ENCODE measurements at places on chromosomes 6 and 20. TPM values are rescaled to one million over a fixed set of nuclear protein-coding genes. Genes with fewer than 3 reads are reported as not detected.

DNA sequence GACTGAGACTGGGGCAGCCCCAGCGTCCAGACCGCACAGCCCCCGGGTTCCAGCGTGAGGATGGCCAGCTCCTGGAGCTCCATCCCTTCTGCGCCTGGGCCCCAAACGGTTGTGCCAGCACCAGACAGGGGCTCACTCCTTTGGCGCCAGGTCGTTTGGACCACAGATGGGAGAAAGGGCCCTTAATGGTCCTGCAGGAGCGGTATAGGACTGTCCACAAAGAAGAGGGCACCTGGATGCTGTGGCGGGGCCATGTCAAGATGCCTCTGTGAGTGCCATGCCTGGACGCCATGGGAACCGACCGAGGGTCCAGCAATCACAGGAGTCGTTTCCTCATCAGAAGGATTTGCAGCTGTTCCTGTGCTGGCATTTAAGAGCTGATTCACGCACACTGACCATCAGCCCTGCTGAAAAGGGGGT, 82.7 kb downstream of the DLL1 start:
- no peak overlapping the region for H3K4me3 ChIP-seq
- DNase-seq, result no peak
- H3K4me1 ChIP-seq, result no peaks in the 10 kb centered on the region
- no peaks in the 10 kb centered on the region for H3K36me3 ChIP-seq

GRCh38 chr6:86193821-86194220, 551.1 kb upstream of the SYNCRIP start:
- no peak overlapping the region for H3K4me3 ChIP-seq
- DNase-seq, result no peak
- no peak overlapping the region for H3K27ac ChIP-seq

GRCh38 chr6:83822629-83823169, 30.5 kb upstream of the RIPPLY2 start:
- no peaks in the 10 kb centered on the region for H3K36me3 ChIP-seq
- DNase-seq, result no peak
- H3K4me1 ChIP-seq, result no peaks in the 10 kb centered on the region

GRCh38 chr6:16802071-16802470, 40.8 kb upstream of the ATXN1 start:
- no peaks in the 10 kb centered on the region for H3K36me3 ChIP-seq
- no peak overlapping the region for H3K27ac ChIP-seq
- H3K4me1 ChIP-seq, result peaks cover 7% of the 10 kb centered on the region
- H3K4me3 ChIP-seq, result no peak overlapping the region
- no peak for DNase-seq

DNA sequence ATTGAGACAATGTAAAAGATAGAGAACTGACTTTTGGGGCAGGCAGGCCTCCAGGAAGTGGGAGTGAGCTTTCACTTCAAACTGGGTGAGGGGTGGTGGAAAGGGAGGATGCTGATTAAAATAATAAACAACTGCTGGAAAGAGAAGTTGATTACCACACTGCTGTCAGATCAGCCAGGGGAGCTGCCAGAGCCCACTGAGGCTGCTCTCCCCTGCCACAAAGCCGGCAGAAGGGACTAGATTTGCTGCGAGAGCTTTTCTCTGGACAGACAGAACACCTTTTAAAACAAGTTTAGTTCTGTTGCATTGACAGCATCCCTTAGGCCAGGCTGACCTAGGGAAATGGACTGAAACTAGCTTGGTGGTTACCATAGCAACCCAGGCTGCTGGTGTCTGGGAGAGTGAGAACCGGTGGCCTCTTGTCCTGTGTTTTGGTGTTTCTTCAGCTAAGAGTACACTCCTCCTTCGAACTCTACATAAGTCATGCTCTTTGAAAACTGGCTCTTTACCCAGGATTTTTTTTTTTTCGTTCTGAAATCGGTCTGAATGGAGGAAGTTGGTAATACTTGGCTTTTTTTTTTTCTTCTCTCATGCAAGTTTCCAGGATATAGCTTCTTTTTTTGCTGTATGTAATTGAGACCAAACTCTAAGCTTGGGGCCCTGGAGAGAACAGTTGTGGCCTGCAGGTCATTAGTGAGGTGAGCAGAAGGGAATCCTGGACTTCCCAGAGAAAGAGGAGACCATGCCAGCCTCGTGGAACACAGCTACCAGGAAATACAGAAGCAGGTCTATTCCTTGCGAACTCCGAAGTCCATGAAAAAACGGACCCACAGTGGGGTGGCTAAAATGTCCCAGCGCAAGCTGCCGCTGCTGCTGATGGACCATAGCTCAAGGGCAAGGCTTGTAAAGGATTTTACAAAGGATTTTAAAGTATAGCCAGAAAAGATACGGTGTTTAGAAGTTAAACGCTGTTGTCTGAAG, 374.4 kb downstream of the UTRN start:
- H3K27ac ChIP-seq, result peak overlapping the region; percentile 33
- no peak overlapping the region for H3K4me3 ChIP-seq
- H3K36me3 ChIP-seq, result peaks cover 3% of the 10 kb centered on the region
- no peak for DNase-seq

MMP24 gene
- total RNA-seq, result not detected

DNA sequence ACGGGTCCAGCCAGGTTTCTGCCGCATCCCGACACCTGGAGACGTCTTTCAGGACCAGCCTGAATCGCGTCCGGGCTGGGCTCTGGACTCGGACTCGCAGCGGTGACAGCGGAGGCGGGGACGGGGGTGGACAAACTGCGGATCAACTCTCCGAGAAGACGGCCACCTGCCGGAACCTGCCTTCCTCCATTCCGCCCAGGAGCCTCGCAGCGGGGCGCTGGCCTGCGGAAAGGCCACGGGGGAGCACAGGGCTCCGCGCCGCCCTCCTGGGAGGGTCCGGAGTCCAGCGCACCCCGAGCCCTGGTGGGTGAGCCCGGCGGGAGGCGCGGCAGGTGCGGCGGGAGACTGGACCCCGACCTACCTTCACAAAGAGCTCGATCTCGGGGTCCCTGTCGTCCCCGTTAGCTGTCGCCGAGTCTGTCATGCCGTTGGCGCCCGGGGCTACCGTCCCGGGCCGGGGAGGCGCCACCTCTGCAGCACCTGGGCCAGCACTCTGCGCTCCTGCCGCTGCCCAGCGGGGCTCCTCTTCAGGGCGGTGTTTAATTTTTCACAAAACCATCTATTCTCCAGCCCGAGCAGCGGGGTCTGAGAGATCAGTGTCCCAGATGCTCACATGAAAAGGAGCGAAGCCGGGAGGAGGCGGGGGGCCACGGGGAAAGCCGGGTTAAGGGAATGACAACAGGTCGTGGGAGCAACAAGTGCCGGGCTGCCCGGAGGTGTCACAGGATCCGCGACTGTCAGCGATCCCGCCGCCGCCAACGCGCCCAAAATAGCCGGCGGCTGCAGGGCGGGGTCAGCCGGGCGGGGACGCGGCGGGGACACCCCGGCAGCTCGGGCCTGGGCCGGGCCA, at the start of gene CLIC5:
TSS of gene CLIC5 (minus strand) at position 742 of the 850 bp plus-strand sequence. CDS start at position 424, 318 bp downstream.
- H3K4me1 ChIP-seq, result peaks cover 54% of the 10 kb centered on the region
- peaks cover 6% of the 10 kb centered on the region for H3K36me3 ChIP-seq
- DNase-seq, result peak; percentile 43
- H3K27me3 ChIP-seq, result peaks cover 20% of the 10 kb centered on the region
- H3K4me3 ChIP-seq, result peak within 1 kb of the TSS; percentile 85
- peak within 1 kb of the TSS; percentile 66 for H3K27ac ChIP-seq

PLA2G7 gene
- total RNA-seq, result not detected

- H3K4me3 ChIP-seq, result no peak overlapping the region
- DNase-seq, result no peak
- no peak overlapping the region for H3K27ac ChIP-seq
- H3K4me1 ChIP-seq, result peaks cover 34% of the 10 kb centered on the region
- no peaks in the 10 kb centered on the region for H3K27me3 ChIP-seq
- peaks cover 4% of the 10 kb centered on the region for H3K36me3 ChIP-seq
These were observed 89.7 kb downstream of the INSM1 start for GRCh38 chr20:20457392-20458126.

- peaks cover 10% of the 10 kb centered on the region for H3K4me1 ChIP-seq
- H3K27ac ChIP-seq, result no peak overlapping the region
- no peak for DNase-seq
- no peak overlapping the region for H3K4me3 ChIP-seq
- H3K27me3 ChIP-seq, result peaks cover 24% of the 10 kb centered on the region
These were observed 145.5 kb upstream of the STMND1 start for GRCh38 chr6:16956361-16956760.

CAGE1 gene
- 0.08 TPM for total RNA-seq

GRCh38 chr6:11021003-11021402, 23.1 kb downstream of the ELOVL2 start:
- H3K4me3 ChIP-seq, result no peak overlapping the region
- DNase-seq, result no peak
- H3K27ac ChIP-seq, result no peak overlapping the region
- no peaks in the 10 kb centered on the region for H3K36me3 ChIP-seq
- H3K27me3 ChIP-seq, result peaks cover 38% of the 10 kb centered on the region

OR2H2 gene
- not detected for total RNA-seq

DNA sequence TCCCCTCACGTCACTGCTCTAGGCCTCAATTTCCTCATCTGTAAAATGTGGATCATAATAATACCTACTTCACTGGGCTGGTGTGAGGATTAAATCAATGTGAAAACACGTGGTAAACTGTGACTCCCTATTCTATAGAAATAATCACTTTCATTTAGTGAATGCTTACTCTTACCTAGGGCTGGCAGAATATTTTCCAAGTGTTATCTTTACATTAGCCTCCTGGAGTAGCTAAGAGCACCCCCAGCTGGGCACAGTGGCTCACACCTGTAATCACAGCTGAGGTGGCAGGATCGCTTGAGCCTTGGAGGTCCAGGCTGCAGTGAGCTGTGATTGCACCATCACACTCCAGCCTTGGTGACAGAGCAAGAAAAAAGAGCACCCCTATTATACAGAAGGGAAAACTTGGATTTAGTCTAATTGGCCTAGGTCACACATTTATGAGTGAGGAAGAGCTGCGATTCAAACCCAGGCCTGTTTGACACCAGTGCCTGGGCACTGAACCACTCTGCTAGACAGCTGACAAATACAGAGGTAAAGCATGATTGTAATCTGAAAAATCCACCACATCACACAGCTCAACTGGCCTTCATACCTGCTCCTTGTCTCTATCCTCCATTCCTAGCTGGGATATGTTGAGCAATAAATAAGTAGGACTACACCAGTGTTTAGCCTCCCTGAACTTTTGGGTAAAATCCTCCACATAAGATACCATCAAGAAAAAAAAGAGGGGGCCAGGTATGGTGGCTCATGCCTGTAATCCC, 1.4 kb upstream of the SNTA1 start:
- peak; percentile 46 for DNase-seq
- H3K36me3 ChIP-seq, result no peaks in the 10 kb centered on the region

DNA sequence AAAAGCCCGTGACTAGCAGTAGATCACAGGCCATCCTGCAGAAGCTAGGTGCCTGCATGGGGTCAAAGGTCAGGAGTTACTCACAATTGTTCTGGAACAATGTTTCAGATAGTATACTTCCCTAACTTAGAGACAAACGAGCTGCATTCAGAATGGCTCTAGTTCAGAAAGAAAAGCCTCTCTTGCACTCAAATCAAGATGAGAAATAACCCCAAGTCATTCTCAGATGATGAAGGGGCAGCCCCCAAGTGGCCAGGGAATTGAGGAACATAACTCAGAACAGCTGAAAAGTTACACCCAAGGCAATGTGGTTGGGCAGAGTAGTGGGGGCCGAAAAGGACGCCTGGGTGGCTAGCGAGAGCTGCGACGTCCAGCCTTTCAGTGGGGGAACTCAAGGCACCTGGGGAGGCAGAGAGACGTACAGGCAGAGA, 27.8 kb downstream of the FYN start:
- H3K4me1 ChIP-seq, result peaks cover 17% of the 10 kb centered on the region
- H3K27me3 ChIP-seq, result no peaks in the 10 kb centered on the region
- peaks cover 38% of the 10 kb centered on the region for H3K36me3 ChIP-seq
- no peak overlapping the region for H3K4me3 ChIP-seq
- H3K27ac ChIP-seq, result no peak overlapping the region
- DNase-seq, result no peak

NKAIN2 gene
- total RNA-seq, result not detected

- peak; percentile 33 for DNase-seq
- H3K4me3 ChIP-seq, result no peak overlapping the region
- no peaks in the 10 kb centered on the region for H3K27me3 ChIP-seq
- no peak overlapping the region for H3K27ac ChIP-seq
These were observed 76.2 kb downstream of the ALDH8A1 start for GRCh38 chr6:134873500-134874388.

NPEPL1 gene
- total RNA-seq, result 29.1 TPM

- H3K4me3 ChIP-seq, result no peak overlapping the region
- H3K27ac ChIP-seq, result no peak overlapping the region
- H3K4me1 ChIP-seq, result no peaks in the 10 kb centered on the region
- no peaks in the 10 kb centered on the region for H3K27me3 ChIP-seq
These were observed 34.6 kb upstream of the PXDC1 start for GRCh38 chr6:3786141-3786540.

GRCh38 chr20:40010483-40010882, 678.6 kb downstream of the MAFB start:
- no peaks in the 10 kb centered on the region for H3K36me3 ChIP-seq
- no peak for DNase-seq
- H3K27ac ChIP-seq, result no peak overlapping the region
- no peaks in the 10 kb centered on the region for H3K4me1 ChIP-seq
- H3K4me3 ChIP-seq, result no peak overlapping the region

DNA sequence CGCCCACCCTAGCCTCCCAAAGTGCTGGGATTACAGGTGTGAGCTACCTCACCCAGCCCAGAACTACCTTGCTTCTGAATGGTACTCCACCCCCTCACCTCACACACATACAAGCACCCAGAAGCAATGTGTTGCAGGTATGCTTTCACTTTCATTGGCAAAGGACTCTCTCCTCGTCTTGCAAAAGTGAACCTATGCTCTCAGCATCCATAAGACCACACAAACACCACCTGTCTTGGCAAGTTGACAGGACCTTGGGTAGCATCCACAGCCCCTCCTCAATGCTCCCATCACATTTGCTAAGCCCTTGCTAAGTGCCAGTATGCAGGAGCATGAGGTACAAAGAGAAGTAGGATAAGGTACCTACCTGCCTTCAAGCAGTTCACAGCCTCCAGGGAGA, 3.7 kb downstream of the KIF13A start:
- no peak overlapping the region for H3K27ac ChIP-seq
- H3K36me3 ChIP-seq, result no peaks in the 10 kb centered on the region
- peaks cover 8% of the 10 kb centered on the region for H3K4me1 ChIP-seq
- no peak overlapping the region for H3K4me3 ChIP-seq

DNA sequence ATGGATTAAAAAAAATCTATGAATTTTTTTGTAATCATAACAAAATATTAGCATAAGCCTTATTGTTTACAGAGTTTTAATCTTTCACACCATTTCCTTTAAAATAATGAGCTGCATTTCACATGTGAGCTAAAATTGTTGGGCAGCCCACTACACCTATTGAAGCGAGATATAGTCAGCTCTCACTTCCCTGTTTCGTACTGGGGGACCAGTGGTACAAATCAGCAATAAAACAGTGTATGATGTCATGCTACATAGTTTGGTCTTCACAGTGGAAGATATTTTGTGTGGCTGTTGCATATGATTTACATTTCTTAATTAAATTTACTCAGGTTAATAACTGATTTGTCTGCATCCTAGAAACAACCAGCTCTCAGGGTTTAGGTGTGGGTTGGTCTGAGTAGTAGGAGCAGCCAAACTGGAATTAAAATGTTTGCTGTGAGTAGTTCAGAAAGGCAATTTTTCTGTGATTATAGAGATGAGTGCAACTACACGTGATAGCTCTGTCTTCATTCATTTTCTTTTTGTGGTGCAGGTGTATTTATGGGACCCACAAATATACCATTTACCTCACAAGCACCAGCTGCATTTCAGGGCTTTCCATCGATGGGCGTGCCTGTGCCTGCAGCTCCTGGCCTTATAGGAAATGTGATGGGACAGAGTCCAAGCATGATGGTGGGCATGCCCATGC, 99.3 kb downstream of the B3GAT2 start:
- H3K36me3 ChIP-seq, result peaks cover 19% of the 10 kb centered on the region
- no peak overlapping the region for H3K27ac ChIP-seq
- no peaks in the 10 kb centered on the region for H3K4me1 ChIP-seq
- H3K4me3 ChIP-seq, result no peak overlapping the region

- H3K27me3 ChIP-seq, result no peaks in the 10 kb centered on the region
- no peak overlapping the region for H3K4me3 ChIP-seq
- H3K27ac ChIP-seq, result no peak overlapping the region
- no peaks in the 10 kb centered on the region for H3K36me3 ChIP-seq
- no peaks in the 10 kb centered on the region for H3K4me1 ChIP-seq
These were observed 369.8 kb upstream of the ARID1B start for GRCh38 chr6:156407334-156407733.

Data from activated CD4-positive, alpha-beta memory T cell treated with anti-CD3 and anti-CD28 coated beads, Interleukin-2, amount 10 ng/mL, durations not matched to agents 7 days and 5 days (primary cell).